ENCODE measurements at places on chromosomes 6 and 20.

DNA sequence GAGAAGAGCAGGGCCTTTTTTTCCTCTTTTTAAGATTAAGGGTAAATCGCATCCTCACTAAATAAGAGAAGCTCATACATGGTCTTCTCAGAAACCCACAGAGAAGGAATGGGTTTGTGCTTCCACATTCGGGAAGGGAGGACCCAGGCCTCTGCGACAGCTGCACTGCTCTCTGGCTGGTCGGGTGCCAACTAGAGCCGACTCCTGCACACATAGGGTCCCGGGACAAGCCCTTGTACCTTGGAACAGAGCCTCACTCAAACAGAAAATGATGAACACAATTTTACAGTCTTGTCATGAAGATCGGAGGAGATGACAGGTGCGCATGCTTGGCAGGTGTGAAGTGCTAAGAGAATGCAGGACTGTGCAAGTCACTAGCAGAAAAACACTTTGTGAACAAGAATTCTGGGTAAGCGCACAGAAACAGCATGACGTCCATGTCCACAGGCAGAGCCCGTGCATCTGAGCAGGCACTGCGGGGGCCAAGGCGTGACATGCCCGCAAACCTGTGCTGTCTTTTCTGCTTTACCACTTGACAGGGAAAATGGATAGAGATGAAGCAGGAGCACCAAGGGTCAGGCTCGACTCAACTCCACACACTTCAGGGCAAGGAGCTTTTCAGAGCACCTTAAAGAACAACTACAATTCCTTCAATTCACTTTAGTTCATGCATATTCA lies 101.0 kb upstream of the MPC1 start:
- DNase-seq, result no peak

GRCh38 chr20:64063389-64064144 lies 569 bp downstream of the TCEA2 start:
- DNase-seq, result no peak

DNA sequence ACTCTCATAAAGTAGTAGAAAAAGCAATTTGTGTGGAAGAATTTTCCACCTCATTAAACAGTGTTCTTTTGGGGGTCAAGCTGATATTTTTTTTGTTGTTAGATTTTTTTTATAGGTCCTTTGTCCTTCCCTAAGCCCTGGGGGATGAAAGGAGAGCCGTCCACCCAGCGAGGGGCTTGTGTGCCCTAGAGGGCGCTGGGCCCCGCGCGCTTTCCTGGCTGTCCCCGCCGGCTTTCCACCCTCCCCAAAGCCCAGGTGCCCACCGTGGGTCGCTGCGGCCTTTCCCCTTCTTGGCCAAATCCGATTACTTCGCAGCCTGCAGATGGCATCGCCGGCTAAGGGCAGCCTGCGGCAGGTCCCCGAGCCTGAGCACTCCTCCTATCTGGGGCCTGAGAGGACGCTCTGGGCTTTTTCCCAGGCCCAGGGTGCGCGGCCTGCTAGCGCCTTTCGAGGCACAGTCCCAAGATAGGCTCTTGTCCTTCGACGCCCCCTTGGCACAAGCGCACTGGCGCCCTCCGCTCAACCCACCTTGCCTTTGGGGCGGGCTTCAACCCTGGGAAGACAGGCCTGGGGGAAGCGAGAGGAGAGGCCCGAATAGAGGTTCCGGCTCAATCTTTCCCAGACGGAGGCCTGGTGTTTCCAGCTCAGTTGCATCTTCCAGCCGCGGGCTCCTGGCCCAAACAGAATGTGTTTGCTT lies 33.6 kb downstream of the TFAP2A start:
- no peak for DNase-seq

GRCh38 chr6:28125401-28125800 lies 992 bp downstream of the ZSCAN16 start:
- no peak for DNase-seq

DNA sequence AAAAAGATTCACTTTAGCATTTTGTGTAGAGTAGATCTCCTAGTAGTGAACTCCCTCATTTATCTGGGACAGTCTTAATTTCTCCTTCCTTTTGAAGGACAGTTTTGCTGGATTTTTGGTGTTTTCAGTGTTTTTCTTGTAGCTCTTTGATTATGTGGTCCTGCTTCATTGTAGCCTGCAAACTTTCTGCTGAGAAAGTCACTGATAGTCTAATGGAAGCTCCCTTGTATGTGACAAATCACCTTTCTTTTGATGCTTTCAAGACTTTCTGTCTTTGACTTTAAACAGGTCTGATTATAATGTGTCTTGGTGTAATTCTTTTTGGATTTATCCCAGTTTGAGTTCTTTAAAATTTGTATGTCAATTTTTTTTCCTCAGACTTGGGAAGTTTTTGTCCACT lies 86.1 kb downstream of the FAM83B start:
- DNase-seq, result no peak

DNA sequence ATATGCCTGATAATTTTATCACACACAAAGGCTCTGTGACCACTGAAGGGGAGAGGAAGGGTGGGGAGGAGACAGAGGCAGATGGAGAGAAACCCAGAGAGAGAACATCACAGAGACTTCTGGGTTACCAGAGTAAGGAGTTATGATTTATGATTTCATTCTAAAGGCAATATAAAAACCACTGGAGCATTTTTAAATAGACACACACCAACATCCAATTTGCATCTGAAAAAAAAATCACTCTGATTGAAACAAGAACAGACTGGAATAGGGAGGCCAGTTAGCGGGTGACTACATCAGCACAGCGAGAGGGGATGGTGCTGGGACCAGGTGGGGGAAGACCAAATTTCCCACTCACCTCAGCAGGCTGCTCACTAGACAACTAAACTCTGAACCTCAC lies 104.8 kb downstream of the AGPAT4 start:
- peak; percentile 12 for DNase-seq

GRCh38 chr6:7878401-7878964 lies 32.1 kb downstream of the TXNDC5 start:
- no peak for DNase-seq

DNA sequence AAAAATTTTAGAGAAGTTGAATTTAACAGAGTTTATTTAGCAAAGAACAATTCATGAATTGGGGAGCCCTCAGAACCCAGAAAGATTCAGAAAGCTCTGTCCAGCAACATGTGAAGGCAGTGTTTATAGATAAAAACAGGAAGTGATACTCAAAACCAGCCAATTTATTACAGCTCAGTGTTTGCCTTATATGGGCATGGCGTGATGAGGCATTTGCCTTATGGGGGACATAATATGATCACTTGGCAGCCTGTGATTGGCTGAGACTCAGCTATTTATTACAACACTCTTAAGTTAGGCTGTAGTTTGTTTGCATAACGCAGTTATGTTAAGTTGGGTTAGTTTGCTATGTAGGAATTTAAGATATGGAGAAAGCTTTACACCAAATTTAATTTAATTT lies 11.5 kb downstream of the HLA-DPA1 start:
- DNase-seq, result peak; percentile 28

- peak; percentile 74 for DNase-seq
Observed at GRCh38 chr20:53642196-53643030, 48.8 kb upstream of the ZNF217 start.

DNA sequence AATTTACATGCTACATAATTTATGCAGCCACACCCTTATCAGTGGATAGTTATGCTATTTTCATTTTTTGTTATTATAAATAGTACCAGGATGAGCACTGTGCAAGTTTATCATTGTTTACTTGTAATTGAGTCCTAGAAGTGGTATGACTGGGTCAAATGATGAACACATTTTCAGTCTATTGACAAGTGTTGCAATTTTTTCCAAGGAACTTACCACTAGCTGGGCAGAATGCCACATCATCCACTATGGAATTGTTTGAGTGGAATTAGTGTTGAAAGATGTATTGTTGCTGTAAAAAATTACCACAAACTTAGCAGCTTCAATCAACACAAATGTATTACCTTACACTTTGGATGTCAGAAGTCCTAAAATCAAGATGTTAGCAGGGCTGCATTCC lies 38.1 kb upstream of the OPN5 start:
- peak; percentile 13 for DNase-seq

GRCh38 chr20:59182401-59183044 lies 18.9 kb downstream of the ZNF831 start:
- no peak for DNase-seq

- DNase-seq, result peak; percentile 70
Observed at GRCh38 chr6:47698342-47698787, at the start of gene ADGRF4. Gene ADGRF4, plus strand, starts transcription at chr6:47698580. Its CDS starts 8,666 bp downstream, at chr6:47707246.

DNA sequence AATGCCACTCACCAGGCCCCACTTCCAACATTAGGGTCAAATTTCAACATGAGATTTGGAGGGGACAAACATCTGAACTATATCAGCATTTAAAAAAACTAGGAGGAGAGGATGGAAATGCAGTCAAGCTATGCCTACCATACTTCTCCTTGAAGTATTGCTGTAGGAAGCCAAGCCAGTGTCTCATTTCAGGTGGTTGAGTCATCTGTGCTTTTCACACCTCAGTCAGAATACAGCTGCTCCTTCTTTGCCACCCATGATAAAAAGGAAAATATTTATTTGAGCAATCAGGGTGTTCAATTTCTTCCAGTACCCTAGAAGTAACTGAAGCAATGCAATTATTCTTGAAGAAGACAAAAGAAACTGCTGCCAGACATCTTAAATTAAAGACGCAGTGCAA lies 47.0 kb upstream of the EEF1E1 start:
- no peak for DNase-seq

DNA sequence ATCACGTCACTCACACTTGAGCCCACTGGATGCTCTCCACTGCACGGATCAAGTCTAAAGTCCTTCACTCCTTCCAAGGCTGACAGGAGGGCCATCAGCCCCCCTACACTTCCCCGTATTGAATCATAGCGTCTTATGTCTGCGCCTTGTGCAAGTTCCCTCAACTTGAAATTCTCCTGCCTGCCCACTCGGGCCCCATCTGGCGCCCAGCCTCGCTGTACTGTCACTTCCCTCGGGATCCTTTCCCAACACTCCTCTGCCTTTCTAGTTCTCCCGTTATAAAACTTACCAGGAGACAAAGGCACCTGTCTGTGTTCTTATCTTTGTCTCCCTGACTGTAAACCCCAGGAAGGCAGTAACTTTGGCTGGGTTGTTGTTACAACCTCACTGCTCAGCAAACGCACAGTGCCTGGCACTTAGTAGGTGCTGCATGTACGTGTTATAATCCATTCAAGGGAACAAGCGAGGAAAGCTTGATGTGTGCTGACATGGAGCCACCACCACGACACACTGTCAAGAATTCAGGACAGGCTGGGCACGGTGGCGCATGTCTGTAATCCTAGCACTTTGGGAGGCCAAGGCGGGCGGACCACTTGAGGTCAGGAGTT lies 33.8 kb upstream of the ZFAND3 start:
- DNase-seq, result no peak

GRCh38 chr6:1348675-1349074 lies 36.8 kb downstream of the FOXQ1 start:
- peak; percentile 44 for DNase-seq

DNA sequence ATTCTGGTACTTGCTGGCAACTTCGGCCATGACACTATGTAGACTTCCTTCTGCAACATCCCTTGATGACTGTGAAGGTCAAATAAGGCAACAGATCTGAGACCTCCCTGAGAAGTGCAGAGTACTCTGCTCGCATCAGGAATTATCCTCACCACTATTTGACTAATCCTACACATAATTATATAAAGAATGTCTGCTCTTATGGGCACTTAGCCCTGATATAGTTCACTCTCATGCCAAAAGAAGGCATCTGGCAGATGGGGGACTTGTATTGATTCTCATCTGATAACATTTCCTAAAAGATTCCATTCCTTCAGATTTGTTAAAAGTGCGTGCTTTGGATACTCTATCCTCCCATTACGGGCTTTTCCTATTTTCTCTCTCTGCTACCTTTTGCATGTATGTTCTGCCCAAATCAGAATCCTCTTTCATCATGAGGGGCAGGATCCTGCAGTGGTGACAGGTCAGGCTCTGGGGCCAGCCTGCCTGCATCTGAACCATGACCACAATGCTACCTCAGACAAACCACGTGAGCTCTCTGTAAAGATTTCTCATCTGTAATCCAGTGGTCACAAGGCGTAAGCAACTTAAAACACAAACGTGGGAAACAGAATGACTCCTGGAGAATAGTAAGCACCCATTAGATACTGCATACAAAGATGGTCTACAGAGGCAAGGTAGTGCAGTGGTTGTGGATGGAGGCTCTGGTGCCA lies 134.0 kb downstream of the GJA10 start:
- no peak for DNase-seq

DNA sequence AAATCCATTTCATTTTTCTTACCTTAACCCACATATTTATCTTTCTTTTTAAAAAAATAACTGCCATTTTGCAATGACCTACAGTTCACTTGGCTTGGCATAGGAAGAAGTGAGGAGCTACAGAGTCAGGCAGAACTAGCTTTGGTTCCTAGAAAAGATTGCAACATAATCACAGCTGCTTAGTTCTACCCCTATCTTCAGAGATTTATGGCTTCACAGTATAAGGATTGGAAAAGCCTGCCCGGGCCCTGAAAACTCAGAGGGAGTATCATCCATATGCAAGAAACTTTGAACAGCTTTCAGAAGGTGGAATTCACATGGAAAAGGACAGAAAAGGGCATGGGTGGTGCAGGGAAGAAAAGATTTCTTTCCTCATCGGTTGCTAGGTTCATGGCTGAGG lies 774.3 kb upstream of the CHD6 start:
- no peak for DNase-seq

GRCh38 chr6:128150376-128150775 lies 249.5 kb upstream of the THEMIS start:
- DNase-seq, result no peak

GRCh38 chr20:32546918-32547752 lies 38.0 kb downstream of the NOL4L start:
- no peak for DNase-seq

- no peak for DNase-seq
Observed at GRCh38 chr20:59018817-59019216, 412 bp upstream of the TUBB1 start.

- peak; percentile 57 for DNase-seq
Observed at GRCh38 chr20:11796026-11796425, 121.7 kb upstream of the BTBD3 start.

DNA sequence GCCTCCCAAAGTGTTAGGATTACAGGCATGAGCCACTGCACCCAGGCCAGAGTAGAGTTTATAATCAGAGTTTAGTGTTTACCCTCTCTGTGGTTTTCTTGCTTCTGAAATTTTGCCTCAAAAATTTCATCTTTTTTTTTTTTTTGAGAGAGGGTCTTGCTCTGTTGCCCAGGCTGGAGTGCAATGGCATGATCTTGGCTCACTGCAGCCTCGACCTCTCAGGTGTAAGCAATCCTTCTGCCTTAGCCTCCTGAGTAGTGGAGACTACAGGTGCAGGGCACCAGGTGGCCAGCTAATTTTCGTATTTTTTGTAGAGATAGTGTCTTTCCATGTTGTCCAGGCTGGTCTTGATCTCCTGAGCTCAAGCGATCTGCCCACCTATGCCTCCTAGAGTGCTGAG lies 28.7 kb downstream of the TPX2 start:
- no peak for DNase-seq

DNA sequence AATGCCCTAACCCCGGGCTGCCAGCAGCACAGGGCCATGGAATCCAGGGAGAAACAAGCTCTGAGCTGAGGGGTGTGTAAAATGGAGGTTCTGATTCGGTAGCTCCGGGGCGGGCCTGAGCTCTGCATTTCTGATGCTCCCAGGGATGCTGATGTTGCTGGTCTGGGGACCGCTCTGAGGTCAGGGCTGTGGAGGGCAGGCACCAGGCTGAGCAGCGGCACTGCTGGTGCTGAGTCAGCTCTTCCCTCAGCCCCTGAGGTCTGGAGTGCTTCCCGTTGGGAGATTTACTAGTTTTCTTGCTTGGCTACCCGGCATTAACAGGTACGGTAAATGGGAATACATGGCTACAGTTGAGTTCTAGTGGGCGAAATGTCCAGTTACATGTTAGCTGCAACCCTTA lies 18.6 kb upstream of the CST3 start:
- DNase-seq, result no peak
